ENCODE measurements at places on chromosomes 1 and 21. TPM values are rescaled to one million over a fixed set of nuclear protein-coding genes. Genes with fewer than 3 reads are reported as not detected.

GRCh38 chr1:18110968-18111367 lies 3.4 kb downstream of the IGSF21 start:
- H3K27me3 ChIP-seq: peaks cover 57% of the 10 kb centered on the region
- no peak for DNase-seq
- no peak overlapping the region for H3K27ac ChIP-seq
- H3K36me3 ChIP-seq: no peaks in the 10 kb centered on the region
- H3K4me1 ChIP-seq: no peaks in the 10 kb centered on the region

- DNase-seq: no peak
- H3K27me3 ChIP-seq: no peaks in the 10 kb centered on the region
- no peak overlapping the region for H3K4me3 ChIP-seq
These were observed 2.2 kb downstream of the NSUN4 start for GRCh38 chr1:46342677-46343350.

DNA sequence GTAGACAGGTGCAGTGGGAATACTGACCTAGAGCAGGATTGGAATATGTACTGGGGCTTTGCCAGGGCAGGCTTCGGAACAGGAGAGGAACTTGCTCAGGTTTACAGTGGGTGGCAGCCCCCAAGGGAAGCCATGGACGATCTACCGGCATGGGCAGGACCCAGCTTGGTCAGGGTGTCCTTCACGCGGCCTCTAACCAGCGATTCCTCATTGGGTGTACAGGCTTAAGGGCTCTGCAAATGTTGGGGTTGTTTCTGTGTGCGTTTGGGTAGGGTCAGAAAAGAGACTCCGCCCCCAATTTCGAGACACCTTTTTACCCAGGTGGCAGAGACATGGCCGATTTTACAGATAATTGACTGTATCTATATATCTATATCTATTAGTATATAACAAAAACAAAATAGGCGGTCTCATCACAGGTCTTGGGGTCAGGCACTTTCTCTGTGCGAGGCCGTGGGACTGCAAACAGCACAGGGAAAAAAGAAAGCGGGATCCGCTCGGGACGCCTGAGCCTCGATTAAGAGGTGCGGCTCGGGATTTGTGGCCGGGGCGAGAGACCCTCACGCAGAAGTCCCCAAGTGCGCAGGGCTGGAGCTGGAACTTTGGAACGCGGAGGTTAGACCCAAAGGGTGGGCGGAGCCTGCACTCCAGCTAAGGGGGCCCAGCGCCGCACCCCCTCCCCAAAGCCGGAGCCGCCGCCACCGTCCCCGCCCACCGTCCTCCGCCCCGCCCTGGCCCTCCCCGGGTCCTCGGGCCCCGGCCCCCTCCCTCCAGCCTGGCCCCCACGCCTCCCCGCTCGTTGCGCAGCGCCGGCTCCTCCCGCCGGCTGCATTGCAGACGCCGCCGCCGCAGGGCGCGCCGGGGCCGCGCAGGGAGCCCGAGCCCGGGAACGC lies 67.5 kb upstream of the VAMP3 start:
- no peak for DNase-seq
- no peaks in the 10 kb centered on the region for H3K4me1 ChIP-seq
- no peaks in the 10 kb centered on the region for H3K36me3 ChIP-seq
- H3K27me3 ChIP-seq: peaks cover 65% of the 10 kb centered on the region
- H3K4me3 ChIP-seq: peak overlapping the region; percentile 47

DNA sequence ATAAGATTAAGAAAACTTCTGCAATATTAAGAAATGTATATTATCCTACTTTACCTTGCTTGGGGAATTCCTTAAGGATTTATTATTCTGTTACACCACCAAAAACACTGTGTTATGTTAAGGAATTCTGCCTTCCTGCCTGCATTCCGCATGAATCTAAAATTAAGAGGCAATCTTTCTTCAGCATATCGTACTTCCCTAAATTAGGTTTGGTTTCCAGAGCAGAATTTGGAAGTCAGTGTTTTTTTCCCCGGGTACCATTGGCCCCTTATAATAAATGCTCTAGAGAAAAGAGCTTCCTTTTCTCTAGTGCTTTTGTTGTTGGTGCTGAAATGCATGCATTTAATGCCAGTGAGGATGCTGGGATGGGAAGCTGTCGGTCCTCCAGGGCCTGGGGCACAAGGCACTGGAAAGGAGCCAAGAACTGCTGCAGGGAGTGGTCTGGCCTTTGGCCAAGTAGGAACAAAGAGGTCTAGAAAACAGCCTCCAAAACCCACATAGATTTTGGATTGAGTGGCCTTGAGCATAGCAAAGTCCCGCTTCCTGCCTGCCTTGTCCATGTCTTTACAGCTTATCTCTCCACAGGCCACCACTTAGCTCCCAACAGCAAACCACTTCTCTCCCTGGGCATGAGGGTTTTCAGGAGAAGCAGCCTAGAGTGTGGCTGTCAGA lies 69.9 kb downstream of the RRAGC start:
- H3K36me3 ChIP-seq: no peaks in the 10 kb centered on the region
- DNase-seq: no peak
- H3K27ac ChIP-seq: no peak overlapping the region
- peaks cover 19% of the 10 kb centered on the region for H3K27me3 ChIP-seq

GRCh38 chr1:236370420-236370819 lies 23.7 kb upstream of the EDARADD start:
- no peaks in the 10 kb centered on the region for H3K27me3 ChIP-seq
- no peak overlapping the region for H3K27ac ChIP-seq
- no peak overlapping the region for H3K4me3 ChIP-seq
- no peak for DNase-seq
- no peaks in the 10 kb centered on the region for H3K36me3 ChIP-seq

- H3K4me3 ChIP-seq: no peak overlapping the region
- H3K27ac ChIP-seq: no peak overlapping the region
- no peaks in the 10 kb centered on the region for H3K27me3 ChIP-seq
- H3K36me3 ChIP-seq: no peaks in the 10 kb centered on the region
These were observed 241.3 kb downstream of the KCNT2 start for GRCh38 chr1:196366817-196367495.

DNA sequence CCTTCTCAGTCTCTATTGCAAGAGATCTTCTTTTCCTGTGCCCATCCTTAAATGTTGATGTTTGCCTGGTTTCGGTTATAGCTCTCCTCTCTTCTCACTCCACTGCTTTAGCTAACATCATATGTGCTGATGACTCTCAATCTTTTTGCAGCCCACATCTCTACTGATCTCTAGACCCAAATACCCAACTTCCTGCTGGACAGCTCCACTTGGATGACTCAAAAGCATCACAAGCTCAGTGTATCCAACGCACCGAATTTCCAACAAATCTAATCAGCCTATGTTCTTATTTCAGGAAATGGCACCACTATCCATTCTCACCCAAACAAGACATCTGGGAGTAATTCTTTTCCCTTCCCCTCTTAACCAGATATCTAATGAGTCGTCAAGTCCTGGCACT lies 79.1 kb upstream of the ARTN start:
- peaks cover 4% of the 10 kb centered on the region for H3K4me1 ChIP-seq
- no peak overlapping the region for H3K4me3 ChIP-seq
- no peak overlapping the region for H3K27ac ChIP-seq

- DNase-seq: no peak
- no peak overlapping the region for H3K27ac ChIP-seq
- H3K4me1 ChIP-seq: peaks cover 6% of the 10 kb centered on the region
- H3K27me3 ChIP-seq: peaks cover 6% of the 10 kb centered on the region
- H3K4me3 ChIP-seq: no peak overlapping the region
- H3K36me3 ChIP-seq: no peaks in the 10 kb centered on the region
These were observed 53.8 kb upstream of the TARDBP start for GRCh38 chr1:10958614-10959013.

GRCh38 chr1:5966543-5967205 lies 25.6 kb downstream of the NPHP4 start:
- H3K27me3 ChIP-seq: no peaks in the 10 kb centered on the region
- no peak overlapping the region for H3K4me3 ChIP-seq
- no peak for DNase-seq
- no peak overlapping the region for H3K27ac ChIP-seq

Gene MFN2
- total RNA-seq: 25.9 TPM

Gene IGSF8
- 15.6 TPM for total RNA-seq

Gene FNDC10
- total RNA-seq: 0.24 TPM

All from thymus (tissue), 14 donors.